ENCODE measurements at places on chromosomes 6 and 20. TPM values are rescaled to one million over a fixed set of nuclear protein-coding genes. Genes with fewer than 3 reads are reported as not detected.
A peak's percentile ranks its signal among the peaks of the same experiment; 100 is the strongest.

ELOVL4 gene
- total RNA-seq, result 0.41 TPM

SMPDL3A gene
- total RNA-seq, result 1.8 TPM

SPDEF gene
- 1.6 TPM for total RNA-seq

TINAG gene
- total RNA-seq, result not detected

DNA sequence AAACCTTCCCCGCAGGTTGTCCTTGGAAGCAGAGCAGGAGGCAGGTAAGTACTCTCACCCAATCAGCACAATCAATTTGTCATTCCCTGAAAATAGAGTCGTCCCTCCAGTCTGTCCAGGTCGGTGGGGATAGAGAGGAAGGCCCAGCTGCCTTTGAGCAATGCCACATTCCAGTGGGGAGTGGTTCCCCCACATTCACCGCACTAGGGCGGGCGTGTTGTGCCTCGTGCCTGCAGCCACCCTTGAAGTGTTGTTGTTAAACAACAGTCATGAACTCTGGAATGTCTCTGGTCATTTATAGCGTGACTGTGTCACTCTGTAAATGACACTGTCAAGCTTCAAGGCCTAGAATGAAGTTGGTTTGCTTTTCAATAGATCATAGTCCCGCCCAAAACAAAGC is 33.4 kb downstream of the PRDM1 start:
- H3K27me3 ChIP-seq, result no peaks in the 10 kb centered on the region
- H3K27ac ChIP-seq, result no peak overlapping the region
- DNase-seq, result no peak

- no peak overlapping the region for H3K27ac ChIP-seq
- no peak overlapping the region for H3K4me3 ChIP-seq
- H3K36me3 ChIP-seq, result no peaks in the 10 kb centered on the region
These were observed 42.9 kb downstream of the ID4 start for GRCh38 chr6:19880066-19880465.

DNA sequence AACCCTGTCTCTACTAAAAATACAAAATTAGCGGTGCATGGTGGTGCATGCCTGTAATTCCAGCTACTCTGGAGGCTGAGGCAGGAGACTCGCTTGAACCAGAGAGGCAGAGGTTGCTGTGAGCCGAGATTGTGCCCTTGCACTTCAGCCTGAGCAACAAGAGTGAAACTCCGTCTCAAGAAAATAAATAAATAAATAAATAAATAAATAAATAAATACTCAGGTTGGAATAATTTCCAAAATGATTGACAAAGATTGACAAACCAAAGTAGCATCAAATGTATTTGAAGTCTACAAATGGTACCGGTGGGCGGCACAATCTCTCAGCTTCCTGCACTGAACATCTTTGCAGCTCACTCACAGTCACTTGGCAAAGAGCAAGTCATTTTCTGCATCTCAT is 144.1 kb upstream of the NRSN1 start:
- no peak for DNase-seq
- H3K36me3 ChIP-seq, result no peaks in the 10 kb centered on the region
- no peaks in the 10 kb centered on the region for H3K4me1 ChIP-seq
- H3K4me3 ChIP-seq, result no peak overlapping the region
- no peak overlapping the region for H3K27ac ChIP-seq
- no peaks in the 10 kb centered on the region for H3K27me3 ChIP-seq

GRCh38 chr20:32963176-32963575 is 41.1 kb downstream of the SUN5 start:
- H3K27ac ChIP-seq, result no peak overlapping the region
- H3K4me3 ChIP-seq, result no peak overlapping the region
- H3K4me1 ChIP-seq, result no peaks in the 10 kb centered on the region
- H3K27me3 ChIP-seq, result no peaks in the 10 kb centered on the region

- H3K36me3 ChIP-seq, result no peaks in the 10 kb centered on the region
- H3K4me1 ChIP-seq, result no peaks in the 10 kb centered on the region
- H3K27me3 ChIP-seq, result no peaks in the 10 kb centered on the region
- no peak overlapping the region for H3K4me3 ChIP-seq
- no peak for DNase-seq
- no peak overlapping the region for H3K27ac ChIP-seq
These were observed 59.3 kb downstream of the PRL start for GRCh38 chr6:22237526-22237925.

GRCh38 chr20:31835554-31835953 is 9.8 kb downstream of the FOXS1 start:
- no peaks in the 10 kb centered on the region for H3K27me3 ChIP-seq
- no peak overlapping the region for H3K4me3 ChIP-seq
- H3K27ac ChIP-seq, result peak overlapping the region; percentile 86
- DNase-seq, result no peak
- H3K4me1 ChIP-seq, result peaks cover 66% of the 10 kb centered on the region

GRCh38 chr6:1383729-1384548 is 5.4 kb upstream of the FOXF2 start:
- no peaks in the 10 kb centered on the region for H3K27me3 ChIP-seq
- no peak for DNase-seq
- H3K4me3 ChIP-seq, result no peak overlapping the region
- no peaks in the 10 kb centered on the region for H3K36me3 ChIP-seq
- peaks cover 12% of the 10 kb centered on the region for H3K4me1 ChIP-seq

DNA sequence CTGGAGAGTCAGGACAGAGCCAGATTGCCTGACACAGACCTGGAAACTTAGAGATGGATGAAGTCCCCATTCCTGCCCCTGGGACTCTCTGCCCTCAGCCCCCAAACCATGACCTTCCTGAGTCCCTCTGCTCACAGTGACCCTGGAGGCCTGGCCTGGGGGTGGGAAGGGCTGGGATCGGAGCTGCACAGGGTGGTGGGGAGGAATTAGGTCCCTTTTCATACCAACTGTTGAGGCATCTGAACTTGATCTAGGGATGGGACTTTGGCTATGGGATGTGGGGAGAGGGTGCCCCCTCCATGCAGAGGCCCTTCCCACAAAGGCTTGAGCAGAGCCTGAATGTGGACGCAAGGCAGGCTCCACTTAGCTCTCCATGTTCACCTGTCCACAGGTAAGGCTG is 144.1 kb downstream of the MRPL14 start:
- no peaks in the 10 kb centered on the region for H3K36me3 ChIP-seq
- H3K27ac ChIP-seq, result no peak overlapping the region
- DNase-seq, result no peak
- no peak overlapping the region for H3K4me3 ChIP-seq

DNA sequence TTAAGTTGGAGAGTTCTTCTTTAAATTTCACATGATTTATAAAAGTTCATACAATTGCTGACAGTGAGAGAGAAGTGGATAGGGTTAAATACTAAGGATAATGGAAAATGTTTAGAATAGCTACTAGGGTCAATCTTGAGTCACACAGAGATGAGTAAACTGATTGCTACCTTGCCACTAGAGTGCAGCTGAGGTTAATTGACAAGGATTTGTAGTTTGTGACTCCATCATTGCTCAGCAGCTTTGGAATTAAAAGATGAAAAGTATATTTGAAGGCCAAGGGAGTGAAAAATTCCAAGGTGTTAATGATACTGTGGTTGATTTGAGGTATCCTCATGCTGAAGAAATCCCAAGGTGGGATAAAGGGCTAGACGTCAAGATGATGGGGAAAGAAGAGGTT is 524.0 kb downstream of the UTRN start:
- no peaks in the 10 kb centered on the region for H3K27me3 ChIP-seq
- no peak for DNase-seq
- no peaks in the 10 kb centered on the region for H3K36me3 ChIP-seq
- H3K4me3 ChIP-seq, result no peak overlapping the region

GRCh38 chr20:44091026-44091425 is 96.0 kb downstream of the JPH2 start:
- H3K4me3 ChIP-seq, result no peak overlapping the region
- H3K27me3 ChIP-seq, result no peaks in the 10 kb centered on the region
- H3K4me1 ChIP-seq, result no peaks in the 10 kb centered on the region
- H3K27ac ChIP-seq, result no peak overlapping the region
- no peak for DNase-seq

GRCh38 chr20:6898928-6899327 is 131.4 kb downstream of the BMP2 start:
- no peak for DNase-seq
- H3K4me1 ChIP-seq, result no peaks in the 10 kb centered on the region
- no peak overlapping the region for H3K4me3 ChIP-seq
- H3K27ac ChIP-seq, result no peak overlapping the region
- H3K27me3 ChIP-seq, result no peaks in the 10 kb centered on the region

GRCh38 chr20:34301587-34302311 is 1.4 kb downstream of the AHCY start:
- H3K27ac ChIP-seq, result peak overlapping the region; percentile 94
- peak overlapping the region; percentile 81 for H3K4me3 ChIP-seq
- H3K27me3 ChIP-seq, result no peaks in the 10 kb centered on the region
- H3K36me3 ChIP-seq, result no peaks in the 10 kb centered on the region

DNA sequence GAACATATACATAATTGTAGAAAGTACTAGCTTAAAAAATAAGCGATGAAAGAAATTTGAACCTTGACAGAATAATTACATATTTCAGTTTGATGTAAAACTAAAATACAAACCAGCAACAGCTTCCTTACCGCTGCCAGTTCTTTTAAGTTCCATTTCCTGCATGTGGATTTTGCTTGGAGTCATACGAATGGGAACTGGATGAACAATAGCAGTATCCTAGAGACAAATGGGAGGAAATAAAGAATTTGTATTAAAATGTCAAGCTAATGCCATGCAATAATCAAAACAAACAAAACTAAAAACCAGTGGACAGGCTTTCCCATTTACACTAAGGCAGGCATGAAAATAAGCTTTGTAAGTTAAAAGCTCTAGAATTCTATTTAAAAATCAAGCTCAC is 67.1 kb downstream of the REPS1 start:
- H3K4me1 ChIP-seq, result no peaks in the 10 kb centered on the region
- H3K4me3 ChIP-seq, result no peak overlapping the region
- no peaks in the 10 kb centered on the region for H3K27me3 ChIP-seq
- no peak overlapping the region for H3K27ac ChIP-seq
- H3K36me3 ChIP-seq, result peaks cover 9% of the 10 kb centered on the region

DNA sequence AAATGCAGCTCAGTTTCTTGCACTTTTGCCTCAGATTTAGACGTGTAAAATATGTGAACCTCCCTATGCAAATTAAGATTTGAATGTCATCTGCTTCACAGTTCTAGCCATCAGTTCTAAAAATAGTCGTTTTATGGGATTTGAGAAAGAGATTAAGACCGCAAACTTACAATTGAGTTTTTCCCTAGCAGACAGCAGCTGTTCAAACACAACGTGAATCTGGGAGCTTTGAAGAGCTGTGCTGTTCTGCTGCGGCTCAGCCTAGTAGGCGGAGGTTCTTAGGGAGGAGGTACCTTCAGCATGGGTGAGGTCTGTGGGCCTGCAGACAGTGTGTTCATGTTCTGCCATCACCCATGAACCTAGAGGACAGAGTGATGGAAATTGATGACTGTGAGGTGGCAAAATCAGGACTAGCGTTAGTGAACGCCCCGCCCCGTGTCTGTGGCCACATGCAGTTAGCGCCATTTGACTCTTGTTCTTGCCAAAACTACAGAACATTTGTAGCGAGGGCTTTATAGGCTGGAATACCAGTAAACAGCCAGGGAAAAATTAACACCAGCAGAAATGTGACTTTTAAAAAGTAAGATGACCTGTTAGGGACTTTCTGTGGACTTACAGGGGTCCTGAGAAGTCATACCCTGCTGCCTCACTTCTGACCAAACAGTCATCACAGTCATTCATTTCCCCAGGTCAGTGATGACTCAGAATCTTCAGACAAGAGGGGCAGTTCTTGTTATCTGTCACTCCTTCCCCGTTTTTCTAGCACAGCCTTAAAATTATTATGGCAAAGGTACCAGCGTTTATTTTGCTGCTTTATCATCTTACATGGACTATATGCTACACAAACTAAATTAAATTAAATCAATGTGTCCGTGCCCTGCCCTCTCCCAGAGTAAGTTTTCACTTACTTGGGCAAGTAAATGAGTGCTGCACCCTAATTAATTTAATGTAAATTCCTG is 84.3 kb upstream of the TMEM181 start:
- peaks cover 18% of the 10 kb centered on the region for H3K4me1 ChIP-seq
- peak overlapping the region; percentile 7 for H3K4me3 ChIP-seq
- peak overlapping the region; percentile 48 for H3K27ac ChIP-seq
- peak; percentile 28 for DNase-seq
- H3K27me3 ChIP-seq, result no peaks in the 10 kb centered on the region
- H3K36me3 ChIP-seq, result no peaks in the 10 kb centered on the region

DNA sequence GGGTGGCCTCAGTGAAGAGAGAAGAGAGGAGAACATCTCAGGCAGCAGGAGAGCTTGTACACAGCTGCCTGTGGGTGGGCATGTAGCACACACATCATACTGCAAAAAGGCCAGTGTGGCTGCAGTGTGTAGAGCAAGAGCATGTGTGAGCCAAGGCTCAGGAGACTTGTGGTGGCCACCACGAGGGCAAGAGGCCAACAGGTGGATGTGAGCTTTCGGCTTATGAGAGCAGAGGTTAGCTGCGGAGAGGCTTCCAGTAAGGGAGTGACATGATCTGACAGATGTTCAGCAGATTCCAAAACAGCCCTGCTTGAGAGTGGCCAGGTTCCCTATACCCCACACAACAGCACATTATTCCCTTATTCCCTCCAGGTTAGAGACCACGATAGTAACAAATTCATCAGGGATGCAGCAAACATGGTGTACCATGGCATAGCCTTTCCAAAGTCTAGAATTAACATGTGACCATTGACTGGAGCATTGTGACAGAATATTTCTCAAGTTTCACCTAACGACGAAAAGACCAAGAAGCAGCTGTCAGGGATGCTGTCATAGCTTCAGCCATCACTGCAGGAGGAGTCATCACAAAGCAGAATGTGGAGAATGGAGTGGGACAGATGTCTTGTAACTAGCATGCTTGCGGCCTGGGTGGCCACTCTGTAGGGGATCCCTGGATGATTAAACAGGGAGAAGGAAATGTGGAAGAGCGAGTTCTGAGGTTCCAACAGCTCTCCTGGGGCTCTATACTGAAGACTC is 23.1 kb downstream of the HM13 start:
- no peak overlapping the region for H3K27ac ChIP-seq
- H3K36me3 ChIP-seq, result peaks cover 25% of the 10 kb centered on the region
- H3K27me3 ChIP-seq, result no peaks in the 10 kb centered on the region
- no peak overlapping the region for H3K4me3 ChIP-seq
- no peak for DNase-seq

DNA sequence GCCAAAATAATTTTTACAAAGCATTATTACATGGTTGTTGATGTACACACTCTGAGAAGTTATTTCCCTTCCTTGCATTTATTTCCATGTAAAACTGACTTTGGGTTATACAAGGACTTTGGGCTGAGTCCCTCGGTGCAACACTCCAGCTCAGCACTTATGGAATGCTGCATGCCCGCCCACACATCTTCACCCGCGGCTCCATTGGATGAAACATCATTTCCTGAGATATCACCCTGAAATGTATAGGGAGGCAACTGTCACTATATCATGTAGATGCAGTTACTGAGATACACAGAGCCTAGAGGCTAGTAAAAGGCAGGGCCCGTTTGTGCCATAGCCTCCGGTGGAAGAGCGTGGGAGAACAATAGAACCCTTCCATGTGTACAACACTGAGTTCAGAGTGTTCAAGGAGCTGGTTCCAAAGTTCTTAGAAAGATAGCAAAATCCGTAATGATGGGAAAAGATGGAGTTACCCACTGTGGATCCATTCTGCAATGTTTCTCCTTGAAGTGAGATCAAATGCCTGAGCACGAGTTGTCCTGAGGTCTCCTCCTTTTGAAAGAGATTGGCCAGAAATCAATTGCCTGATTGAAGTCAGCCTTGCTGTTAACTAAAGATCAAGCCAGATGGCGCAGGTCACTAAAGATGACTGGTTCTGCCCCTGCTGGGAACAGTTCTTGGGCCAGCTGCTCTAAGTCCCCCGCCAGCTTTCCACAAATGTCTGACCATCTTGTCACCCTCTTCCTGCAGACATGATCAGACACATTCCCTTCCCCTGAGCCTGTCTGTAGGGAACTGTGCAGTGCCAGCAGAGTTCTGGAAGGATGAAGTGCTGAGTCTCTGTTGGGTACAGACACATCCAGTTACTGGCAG is 100.9 kb upstream of the IYD start:
- H3K36me3 ChIP-seq, result no peaks in the 10 kb centered on the region
- H3K27ac ChIP-seq, result no peak overlapping the region
- no peaks in the 10 kb centered on the region for H3K4me1 ChIP-seq
- no peaks in the 10 kb centered on the region for H3K27me3 ChIP-seq

Data from Panc1 (cell line).